ENCODE measurements at places on chromosomes 12 and 14.

DNA sequence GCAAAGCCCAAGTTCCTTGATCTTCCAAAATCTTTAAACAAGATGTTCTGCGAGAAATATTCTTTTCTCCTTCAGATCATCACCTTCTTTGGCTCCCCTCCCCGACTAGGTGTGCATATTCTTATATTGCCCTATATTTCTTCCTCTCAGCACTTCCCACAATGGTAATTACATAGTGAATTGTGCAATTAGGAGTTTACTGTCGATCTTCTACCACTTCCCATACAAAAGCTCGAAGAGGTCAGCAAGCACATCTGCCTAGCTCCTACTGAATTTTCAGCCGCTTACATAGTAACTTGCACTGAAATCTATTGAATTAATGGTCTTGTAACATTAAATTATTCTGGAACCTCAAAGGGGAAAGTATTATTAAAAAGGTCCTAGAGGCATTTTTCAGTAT, 16.7 kb downstream of the OSBPL8 start:
- peak; percentile 20 for DNase-seq

GRCh38 chr14:100629696-100630095, 42.5 kb upstream of the BEGAIN start:
- no peak for DNase-seq

- DNase-seq, result no peak
Measured at GRCh38 chr12:44777044-44777443, 99.1 kb downstream of the NELL2 start.

DNA sequence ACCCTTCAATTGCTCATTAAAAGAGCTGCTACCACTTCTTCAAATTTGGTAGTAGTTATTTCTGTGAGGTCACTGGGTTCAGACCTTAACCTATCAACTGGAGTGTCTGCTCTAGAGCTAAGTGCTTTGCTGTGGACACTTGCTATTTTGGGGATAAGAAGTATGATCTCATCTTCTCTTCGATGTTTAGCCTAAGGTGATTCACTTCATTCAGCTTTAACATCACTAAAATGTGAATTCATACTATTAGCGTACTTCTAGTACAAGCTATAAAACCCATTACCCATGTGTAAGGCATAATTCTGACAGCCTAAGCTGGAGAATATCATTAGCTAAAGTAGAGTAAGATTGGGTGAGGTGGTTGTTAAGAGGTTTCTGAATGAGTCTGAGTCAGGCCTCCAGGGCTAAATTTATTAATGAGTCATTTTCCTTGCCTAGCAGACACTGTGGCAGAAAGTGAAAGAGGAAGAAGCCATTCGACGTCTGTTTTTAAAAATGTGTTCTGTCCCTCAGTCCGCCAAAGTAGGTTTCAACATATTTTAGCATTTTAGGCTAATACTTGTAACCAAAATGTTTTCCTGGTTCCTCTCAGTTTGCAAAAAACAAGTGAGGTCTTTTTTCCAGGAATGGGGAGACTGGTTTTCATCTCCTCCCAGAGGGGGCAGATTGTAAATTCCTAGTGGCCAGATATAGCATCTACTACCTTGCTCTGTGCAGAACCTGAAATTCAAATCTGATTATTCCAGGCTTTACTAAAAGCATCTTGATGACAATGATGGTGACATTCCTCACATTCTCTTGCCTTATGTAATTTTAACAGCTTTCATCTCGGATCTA, 103.6 kb downstream of the SSPN start:
- peak; percentile 89 for DNase-seq

GRCh38 chr14:35073486-35073885, 27.4 kb downstream of the FAM177A1 start:
- no peak for DNase-seq

GRCh38 chr12:53737093-53737808, 10.0 kb upstream of the CALCOCO1 start:
- DNase-seq, result no peak

- DNase-seq, result no peak
Measured at GRCh38 chr14:93056166-93056839, 59.4 kb downstream of the ITPK1 start.

- DNase-seq, result no peak
Measured at GRCh38 chr14:67513631-67514108, 19.4 kb upstream of the PLEKHH1 start.

- no peak for DNase-seq
Measured at GRCh38 chr12:91889910-91890309, 255.7 kb downstream of the BTG1 start.

DNA sequence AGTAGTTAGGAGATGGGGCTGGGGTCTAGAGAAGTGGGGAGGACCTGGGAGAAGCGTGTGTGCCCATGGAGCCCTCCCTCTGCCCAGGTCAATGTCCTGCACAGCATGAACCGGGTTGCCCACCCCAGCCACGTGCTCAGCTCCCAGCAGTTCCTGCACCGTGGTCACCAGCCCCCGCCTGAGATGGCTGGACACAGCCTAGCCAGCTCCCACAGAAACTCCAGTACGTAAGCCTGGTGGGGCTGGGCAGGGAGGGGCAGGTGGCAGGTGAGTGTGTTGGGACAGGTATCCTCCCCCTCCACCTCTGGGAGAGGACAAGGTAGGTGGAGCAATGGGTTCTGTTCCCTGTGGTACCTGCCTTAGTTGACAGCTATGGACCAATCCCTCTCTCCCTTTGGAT, 20.7 kb downstream of the CLSTN3 start:
- no peak for DNase-seq
